ENCODE measurements at places on chromosomes 12 and 14. TPM values are rescaled to one million over a fixed set of nuclear protein-coding genes. Genes with fewer than 3 reads are reported as not detected.

Gene SLC6A15
- 4.7 TPM for total RNA-seq

Gene GUCY2C
- not detected for total RNA-seq

Gene A2ML1
- not detected for total RNA-seq

Gene GZMH
- total RNA-seq, result not detected

Gene C1R
- 41.1 TPM for total RNA-seq

Gene MTHFD1
- total RNA-seq, result 116 TPM

Gene SLC6A13
- total RNA-seq, result 0.92 TPM

Gene RASSF9
- 0.94 TPM for total RNA-seq

Gene RESF1
- total RNA-seq, result 16.3 TPM

Gene TEP1
- total RNA-seq, result 8.8 TPM

Gene CEBPE
- not detected for total RNA-seq

Gene CYP46A1
- total RNA-seq, result 0.42 TPM

Gene TAC3
- total RNA-seq, result not detected

Gene RDH5
- 1.3 TPM for total RNA-seq

Gene CCDC38
- total RNA-seq, result 0.09 TPM

Gene ACOT6
- not detected for total RNA-seq

Gene TMTC2
- 1.2 TPM for total RNA-seq

Gene VRTN
- total RNA-seq, result not detected

Gene NID2
- total RNA-seq, result 13.8 TPM

Gene ENDOU
- total RNA-seq, result not detected

Gene CALM1
- 301 TPM for total RNA-seq

Gene NPFF
- not detected for total RNA-seq

Gene AVPR1A
- total RNA-seq, result not detected

Gene CFAP73
- 0.09 TPM for total RNA-seq

Gene LETMD1
- 24.1 TPM for total RNA-seq

Gene AKAP5
- 0.30 TPM for total RNA-seq

Gene BTBD7
- total RNA-seq, result 11.8 TPM

Gene ALKBH2
- 43.0 TPM for total RNA-seq

Gene IL22
- total RNA-seq, result not detected

Gene TGM1
- total RNA-seq, result 1.0 TPM

Gene SPATS2
- 33.6 TPM for total RNA-seq

Gene FGD6
- 15.1 TPM for total RNA-seq

Gene TMEM233
- 0.29 TPM for total RNA-seq

Gene RGS6
- not detected for total RNA-seq

Gene OAS1
- total RNA-seq, result 50.3 TPM

Gene LRRIQ1
- 1.0 TPM for total RNA-seq

Gene CACNA1C
- 0.03 TPM for total RNA-seq

Gene NANOG
- not detected for total RNA-seq

Gene ACOT4
- 2.5 TPM for total RNA-seq

Gene KRT79
- not detected for total RNA-seq

All from A549 treated with GW870086 at 1 μM for 4 hours (cell line).